Spinal cord (tissue), 10 donors: ENCODE measurements at places on chromosomes 16 and 17. TPM values are rescaled to one million over a fixed set of nuclear protein-coding genes. Genes with fewer than 3 reads are reported as not detected.

DNA sequence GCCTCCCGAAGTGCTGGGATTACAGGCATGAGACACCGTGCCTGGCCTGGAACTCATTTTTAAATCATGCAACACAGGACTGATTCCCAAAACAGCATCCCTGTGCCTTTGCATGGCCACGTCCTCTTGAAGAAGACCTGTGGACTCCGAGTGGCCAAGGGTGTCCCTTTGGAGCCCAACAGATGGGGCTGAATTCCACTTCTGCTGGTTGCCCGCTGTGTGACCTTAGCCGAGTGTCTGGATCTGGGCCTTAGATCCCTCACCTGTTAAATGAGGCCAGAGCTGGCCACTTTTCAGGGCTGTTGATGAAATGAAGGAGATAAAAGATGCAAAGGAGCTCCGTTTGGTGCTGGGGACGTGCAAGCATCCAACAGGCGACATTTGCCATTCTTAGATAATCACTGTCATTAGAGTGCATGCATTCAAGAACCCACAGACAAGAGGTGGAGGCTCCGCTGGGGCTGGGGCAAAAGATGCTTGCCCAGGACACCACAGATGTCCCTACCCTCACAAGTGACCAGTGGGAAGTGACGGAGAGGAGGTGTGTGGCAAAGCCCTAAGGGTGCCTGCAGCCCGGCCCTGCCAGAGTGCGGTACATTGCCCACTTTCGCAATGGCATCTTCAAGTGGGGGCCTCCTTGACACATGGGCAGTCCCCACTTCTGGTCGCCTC is 354.1 kb upstream of the TNRC6C start:
- DNase-seq: no peak
- H3K4me3 ChIP-seq: no peak overlapping the region
- no peaks in the 10 kb centered on the region for H3K36me3 ChIP-seq

DNA sequence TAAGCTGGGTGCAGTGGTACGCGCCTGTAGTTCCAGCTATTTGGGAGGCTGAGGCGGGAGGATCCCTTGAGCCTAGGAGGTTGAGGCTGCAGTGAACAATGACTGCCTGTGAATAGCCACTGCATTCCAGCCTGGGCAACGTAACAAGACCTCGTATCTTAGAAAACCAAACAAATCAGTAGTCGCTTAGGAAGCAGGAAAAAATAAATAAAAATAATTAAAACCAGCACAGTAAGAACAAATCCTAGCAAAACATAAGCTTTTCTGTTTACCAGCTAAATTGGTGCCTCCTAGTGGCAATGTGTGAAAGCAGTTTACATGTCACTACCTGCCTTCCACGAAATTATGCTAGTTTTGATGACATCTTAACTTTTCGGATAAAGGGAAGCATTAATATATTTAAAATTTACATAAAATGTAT is 1.3 kb downstream of the ARMC5 start:
- H3K4me3 ChIP-seq: peak overlapping the region; percentile 63
- peaks cover 35% of the 10 kb centered on the region for H3K4me1 ChIP-seq
- H3K27me3 ChIP-seq: no peaks in the 10 kb centered on the region

DNA sequence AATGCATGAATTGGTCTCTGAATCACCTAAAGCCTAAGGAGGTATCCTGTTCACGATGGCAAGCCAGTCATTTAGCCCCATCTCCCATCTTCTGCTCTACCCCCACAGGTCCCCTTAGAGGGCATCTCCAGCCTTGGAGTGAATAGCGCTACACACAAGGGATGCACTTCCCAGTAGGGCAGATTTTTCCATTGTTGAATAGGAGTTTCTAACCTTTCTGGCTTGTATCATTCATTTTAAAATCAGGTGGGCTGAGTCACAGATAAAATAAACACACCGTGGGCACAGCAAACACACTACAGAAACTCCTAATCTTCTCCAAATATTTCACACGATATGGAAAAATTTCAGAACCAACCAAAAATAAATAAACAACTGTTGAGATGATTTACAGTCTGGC is 201.2 kb upstream of the NOG start:
- H3K4me3 ChIP-seq: no peak overlapping the region
- no peak overlapping the region for H3K27ac ChIP-seq
- no peaks in the 10 kb centered on the region for H3K27me3 ChIP-seq
- no peak for DNase-seq
- peaks cover 3% of the 10 kb centered on the region for H3K36me3 ChIP-seq

DNA sequence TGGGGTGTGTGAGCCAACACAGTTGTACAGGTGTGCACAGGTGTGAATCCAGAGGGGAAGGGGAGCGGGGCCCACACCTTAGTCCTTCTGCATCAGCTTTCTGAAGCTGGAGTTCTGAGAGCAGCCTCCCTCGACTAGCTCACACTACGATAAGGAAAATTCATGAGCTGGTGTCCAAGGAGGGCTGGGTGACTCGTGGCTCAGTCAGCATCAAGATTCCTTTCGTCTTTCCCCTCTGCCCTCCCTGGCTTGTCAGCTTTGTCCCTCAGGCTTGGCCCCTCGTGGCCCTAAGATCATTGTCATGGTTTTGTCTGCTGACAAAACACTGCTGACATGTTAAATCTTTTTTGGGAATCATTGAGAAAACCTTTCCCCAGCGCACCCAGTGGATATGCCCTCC is 47.5 kb downstream of the OR1D5 start:
- H3K4me3 ChIP-seq: no peak overlapping the region
- peaks cover 26% of the 10 kb centered on the region for H3K36me3 ChIP-seq
- H3K27me3 ChIP-seq: no peaks in the 10 kb centered on the region
- H3K27ac ChIP-seq: no peak overlapping the region

DNA sequence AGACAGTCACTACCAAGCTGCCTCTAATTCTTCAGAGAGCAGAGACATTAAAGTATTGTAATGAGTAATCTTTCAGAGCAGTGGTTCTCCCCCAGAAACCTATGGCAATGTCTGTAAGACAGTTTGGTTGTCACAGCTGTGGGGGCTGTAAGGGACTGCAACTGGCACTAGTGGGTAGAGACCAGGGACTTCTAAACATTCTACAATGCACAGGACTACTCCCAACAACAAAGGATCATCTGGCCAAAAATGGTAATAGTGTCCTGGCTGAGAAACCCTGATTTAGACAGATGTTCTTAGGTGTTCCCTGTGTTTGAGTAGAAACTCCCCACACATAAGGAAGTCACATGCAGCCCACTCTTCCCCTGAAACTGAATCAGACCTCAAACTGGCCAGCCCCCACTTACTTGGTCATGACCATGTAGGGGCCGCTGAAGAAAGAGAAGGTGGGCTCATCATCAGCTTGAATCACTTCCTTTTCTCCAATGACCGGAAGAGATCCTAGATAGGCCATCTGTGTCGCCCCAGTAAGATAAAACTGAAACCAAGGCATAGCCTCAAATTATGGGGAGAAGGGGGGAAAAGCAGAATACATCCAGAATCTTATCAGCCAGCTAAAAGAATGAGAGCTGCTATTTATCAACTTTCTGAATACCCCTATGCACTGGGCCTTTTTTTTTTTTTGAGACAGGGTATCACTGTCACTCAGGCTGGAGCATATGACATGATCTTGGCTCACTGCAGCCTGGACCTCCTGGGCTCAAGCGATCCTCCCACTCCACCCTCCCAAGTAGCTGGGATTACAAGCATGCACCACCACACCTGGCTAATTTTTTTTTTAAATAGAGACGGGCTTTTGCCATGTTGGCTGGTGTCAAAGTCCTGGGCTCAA is 75.8 kb downstream of the TEX14 start:
- H3K27ac ChIP-seq: no peak overlapping the region
- H3K36me3 ChIP-seq: no peaks in the 10 kb centered on the region
- H3K27me3 ChIP-seq: no peaks in the 10 kb centered on the region
- H3K4me1 ChIP-seq: no peaks in the 10 kb centered on the region
- DNase-seq: no peak

DNA sequence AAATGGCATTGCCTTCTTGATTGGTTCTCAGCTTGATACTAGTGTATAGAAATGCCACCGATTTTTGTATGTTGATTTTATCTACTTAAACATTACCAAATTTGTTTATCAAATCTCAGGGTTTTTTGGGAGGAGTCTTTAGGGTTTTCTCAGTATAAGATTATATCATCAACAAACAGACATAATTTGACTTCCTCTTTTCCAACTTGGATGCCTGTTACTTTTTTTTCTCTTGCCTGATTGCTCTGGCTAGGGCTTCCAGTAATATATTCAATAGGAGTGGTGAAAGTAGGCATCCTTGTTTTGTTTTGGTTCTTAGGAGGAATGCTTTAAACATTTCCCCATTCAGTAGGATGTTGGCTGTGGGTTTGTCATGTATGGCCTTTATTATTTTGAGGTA is 29.1 kb downstream of the EFCAB13 start:
- no peaks in the 10 kb centered on the region for H3K4me1 ChIP-seq
- no peaks in the 10 kb centered on the region for H3K27me3 ChIP-seq
- H3K27ac ChIP-seq: no peak overlapping the region
- no peaks in the 10 kb centered on the region for H3K36me3 ChIP-seq
- no peak overlapping the region for H3K4me3 ChIP-seq

BEAN1 gene
- total RNA-seq: 4.9 TPM

CLEC10A gene
- 0.69 TPM for total RNA-seq
